ENCODE measurements at places on chromosomes 5 and 9.

- no peak for DNase-seq
These were observed 220.9 kb downstream of the IRX2 start for GRCh38 chr5:2530609-2531008.

DNA sequence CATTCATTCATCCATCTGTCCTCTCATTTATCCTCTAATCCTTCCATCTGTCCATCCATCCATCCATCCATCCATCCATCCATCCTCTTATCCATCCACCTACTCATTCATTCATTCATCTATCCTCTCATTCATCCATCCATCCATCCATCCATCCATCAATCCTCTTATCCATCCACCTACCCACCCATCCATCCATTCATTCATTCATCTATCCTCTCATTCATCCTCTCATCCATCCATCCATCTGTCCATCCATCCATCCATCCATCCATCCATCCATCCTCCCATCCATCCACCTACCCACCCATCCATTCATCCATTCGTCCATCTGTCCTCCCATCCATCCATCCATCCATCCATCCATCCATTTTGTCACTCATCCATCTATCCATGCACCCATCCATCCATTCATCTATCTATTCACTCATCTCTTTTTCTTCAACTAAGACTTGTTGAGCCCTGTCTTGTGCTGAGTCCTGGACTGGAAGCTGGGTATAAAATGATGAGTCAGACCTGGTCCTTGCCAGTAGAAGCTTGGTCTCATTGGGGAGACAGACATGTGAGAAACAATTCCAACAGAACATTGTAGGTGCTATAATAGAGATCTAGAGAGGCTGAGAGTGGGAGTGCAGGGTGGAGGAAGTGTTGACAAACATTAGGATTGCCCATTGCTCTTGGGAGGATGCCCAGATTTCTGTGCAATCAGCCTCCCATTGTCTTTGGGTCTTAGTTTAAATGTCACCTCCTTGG, 55.0 kb upstream of the IER5L start:
- DNase-seq, result no peak

- no peak for DNase-seq
These were observed 21.5 kb upstream of the AKNA start for GRCh38 chr9:114409103-114409780.

DNA sequence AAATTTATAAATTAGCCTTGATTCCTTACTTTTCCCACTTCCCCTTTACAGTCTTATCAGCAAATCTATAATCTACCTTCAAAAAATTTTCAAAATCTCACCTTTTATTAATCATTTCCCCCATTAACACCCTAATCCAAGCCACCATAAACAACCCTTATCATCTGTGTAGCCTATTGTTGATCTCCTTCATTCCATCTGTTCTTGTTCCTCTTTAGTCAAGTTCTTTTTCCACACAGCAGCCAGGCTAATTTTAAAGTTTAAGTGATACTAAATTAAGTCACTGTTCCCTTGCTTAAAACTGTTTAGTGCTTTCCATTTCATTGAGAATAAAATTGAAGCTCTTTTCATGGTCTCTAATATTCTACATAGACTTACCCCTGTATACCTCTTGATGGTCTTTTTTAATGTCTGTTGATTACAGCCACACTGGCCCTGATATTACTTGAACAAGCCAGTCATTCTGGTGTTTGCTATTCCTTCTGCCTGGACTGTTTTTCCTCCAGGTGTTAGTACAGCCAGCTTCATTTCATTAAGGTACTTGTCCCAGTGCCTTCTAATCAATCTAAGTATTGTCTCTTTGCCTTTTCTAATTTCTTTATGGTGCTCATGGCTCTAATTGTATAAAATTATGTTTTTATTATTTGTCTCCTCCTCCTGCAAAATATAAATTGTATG, 31.1 kb downstream of the GPR151 start:
- no peak for DNase-seq

DNA sequence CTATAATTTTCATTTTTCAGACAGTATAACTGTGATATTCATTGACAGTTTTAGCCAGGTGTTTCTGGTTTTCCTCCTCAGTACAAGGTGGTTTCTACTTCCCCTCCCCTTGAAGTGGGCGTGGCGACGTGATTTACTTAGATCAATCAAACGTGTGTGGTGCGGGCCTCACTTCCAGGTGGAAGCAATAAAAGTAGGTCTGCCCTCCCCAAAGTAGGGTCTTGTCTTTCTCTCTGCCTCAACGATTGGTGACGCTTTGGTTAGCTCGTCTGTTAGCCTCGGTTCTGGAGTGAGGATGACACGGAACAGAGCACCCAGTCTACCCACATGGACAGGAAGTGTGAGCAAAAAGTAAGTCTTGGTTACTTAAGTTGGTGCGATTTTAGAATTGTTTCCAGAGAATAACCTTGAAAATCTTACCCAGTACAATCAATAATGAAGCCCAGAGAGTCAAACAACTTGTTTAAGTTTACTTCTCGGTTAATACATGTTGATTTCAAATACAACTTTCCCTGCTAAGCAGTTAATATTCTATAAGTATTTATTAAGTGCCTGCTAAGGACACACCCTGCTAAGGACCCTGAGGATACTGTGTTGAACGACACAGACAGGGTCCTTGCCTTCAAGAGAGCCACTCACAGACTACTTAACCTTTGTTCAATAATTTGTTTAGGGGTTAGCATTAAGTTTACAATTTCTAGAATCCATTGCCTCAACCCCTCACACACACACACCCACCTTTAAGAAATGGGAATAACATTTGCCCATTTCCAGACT, 48.4 kb downstream of the COX7C start:
- DNase-seq, result no peak

DNA sequence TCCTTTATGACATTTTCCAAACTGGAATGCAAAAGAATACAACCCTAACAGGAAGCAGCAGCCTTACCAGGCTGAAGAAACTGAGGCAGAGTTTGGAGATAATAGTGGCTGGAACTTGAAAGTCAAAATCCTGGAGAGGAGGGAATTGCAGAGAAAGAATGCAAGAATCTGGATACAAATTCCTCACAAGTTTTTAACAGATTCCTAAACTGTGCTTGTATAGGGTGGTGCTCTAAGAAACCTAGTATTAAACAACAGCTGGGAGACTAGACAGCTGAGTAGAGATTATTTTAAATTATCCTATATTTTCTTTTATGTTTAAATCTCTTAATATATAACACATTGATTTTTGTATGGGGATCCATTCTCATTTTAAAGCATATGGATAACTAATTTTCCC, 30.7 kb downstream of the INVS start:
- no peak for DNase-seq

- no peak for DNase-seq
These were observed 8.8 kb upstream of the SVEP1 start for GRCh38 chr9:110588296-110588695.

DNA sequence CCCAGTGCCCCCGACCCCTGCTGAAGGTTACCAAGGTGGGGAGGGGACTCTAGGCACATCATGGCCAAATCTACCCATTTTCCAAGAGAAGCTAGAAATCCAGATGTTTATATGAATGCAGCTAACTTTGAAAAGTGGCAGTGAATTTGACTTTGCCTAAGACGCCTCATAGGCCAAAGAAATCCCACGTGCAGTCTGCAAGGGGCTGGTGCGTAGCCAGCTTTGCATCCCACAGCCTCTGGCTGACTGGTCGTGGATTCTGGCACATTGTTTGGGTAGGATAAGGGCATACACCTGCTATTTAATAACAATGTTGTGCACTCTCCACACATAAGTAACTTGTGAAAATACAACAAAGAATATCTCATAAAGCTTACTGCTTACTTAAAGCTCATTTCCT, 3.5 kb upstream of the GADD45G start:
- DNase-seq, result no peak

- no peak for DNase-seq
These were observed 93.2 kb downstream of the CDO1 start for GRCh38 chr5:115723220-115723619.

GRCh38 chr9:5422276-5422675, 15.4 kb downstream of the PLGRKT start:
- DNase-seq, result no peak

- DNase-seq, result no peak
These were observed 73.9 kb downstream of the FOXD1 start for GRCh38 chr5:73374520-73375190.

DNA sequence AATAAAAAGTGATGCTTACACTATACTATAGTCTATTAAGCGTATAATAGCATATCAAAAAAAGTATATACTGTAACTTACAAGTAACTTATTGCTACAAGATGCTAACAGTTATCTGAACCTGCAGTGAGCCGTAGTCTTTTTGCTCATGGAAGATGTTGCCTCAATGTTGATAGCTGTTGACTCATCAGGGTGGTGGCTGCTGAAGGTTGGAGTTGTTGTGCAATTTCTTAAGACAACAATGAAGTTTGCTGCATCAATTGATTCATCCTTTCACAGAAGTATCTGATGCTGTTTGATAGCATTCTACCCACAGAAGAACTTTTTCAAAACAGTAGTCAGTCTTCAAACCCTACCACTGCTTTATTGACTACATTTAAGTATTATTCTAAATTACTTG, 7.8 kb upstream of the C9orf40 start:
- no peak for DNase-seq

DNA sequence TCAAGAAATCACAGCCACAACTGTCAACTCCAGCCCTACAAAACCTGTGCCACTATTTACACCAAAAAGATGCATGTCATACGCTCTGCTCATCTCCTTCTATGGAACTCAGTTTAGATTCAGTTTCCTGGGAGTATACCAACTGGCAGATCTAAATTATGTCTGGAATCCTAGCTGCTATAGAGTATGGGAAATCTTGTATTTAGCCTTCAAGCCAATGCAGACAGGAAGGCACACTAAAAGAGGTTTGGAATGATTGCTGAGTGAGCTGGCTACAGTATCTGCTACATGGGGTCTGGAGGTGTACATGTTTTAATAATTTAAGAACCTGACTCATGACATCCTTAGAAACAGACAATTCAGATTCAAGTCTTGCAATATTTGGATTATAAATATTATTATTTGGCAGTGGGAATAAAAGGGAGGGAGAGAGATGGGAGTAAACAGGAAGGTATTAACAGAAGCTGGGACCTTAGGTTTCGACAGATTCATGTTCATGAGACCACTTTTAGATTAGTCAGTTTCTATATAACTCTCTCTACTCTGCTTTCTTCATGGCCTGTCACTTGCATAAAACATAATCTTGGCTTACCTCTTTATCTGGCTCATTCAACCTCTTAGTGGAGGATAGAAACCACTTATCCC, 178.8 kb upstream of the HAPLN1 start:
- no peak for DNase-seq

DNA sequence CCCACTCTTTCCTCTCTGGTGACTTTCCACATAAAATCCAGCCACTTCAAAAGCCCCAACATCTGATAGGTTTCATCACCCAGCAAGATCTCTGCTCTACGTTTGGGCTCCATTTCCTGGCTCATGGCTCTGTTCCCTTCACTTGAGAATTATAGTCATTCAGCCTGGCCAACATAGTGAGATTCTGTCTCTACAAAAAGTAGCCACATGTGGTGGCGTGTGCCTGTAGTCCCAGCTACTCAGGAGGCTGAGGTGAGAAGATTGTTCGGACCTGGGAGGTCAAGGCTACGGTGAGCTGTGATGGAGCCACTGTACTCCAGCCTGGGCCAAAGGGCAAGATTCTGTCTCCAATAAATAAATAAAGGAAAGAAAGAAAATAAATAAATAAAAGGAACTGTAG, 83.3 kb upstream of the IGFBPL1 start:
- no peak for DNase-seq

DNA sequence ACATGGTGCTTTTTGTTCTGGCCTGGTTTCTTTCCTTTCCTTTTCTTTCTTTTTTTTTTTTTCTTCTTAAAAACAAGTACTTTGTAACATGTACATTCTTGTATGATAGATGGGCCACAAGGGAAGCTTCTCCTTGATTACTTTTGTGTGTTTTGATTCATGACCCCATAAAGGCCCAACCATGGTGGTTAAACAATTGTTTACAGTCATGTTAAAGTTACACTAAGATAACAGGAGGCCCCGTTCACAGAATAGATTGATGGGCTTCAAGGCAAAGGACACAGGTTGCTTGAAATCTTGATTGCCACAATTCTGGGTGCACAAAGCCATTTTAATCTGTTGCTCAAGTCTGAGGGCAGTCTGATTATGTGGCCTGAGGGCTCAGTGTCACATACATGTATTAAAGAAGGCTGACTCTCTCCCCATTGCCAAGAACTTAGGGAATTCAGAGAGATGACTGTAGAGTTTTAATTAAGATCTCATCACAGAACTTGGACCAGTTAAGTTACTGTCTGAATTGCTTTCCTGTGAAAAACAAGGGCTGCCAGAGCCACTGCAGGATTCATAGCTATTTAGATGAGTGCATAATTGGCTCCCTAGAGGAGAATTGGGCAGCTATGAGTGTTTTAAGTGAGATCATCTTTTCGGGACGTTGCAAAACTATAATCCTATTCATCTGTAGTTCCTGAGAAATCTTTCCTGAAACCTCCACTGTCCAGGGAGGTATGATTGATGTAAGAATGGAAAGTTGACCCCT, 163.4 kb downstream of the TLE4 start:
- DNase-seq, result no peak

- no peak for DNase-seq
These were observed 153.9 kb upstream of the DAP start for GRCh38 chr5:10914741-10915480.
